T47D (cell line): ENCODE measurements at places on chromosomes 7 and 10.

GRCh38 chr10:19728376-19728775 is 87.9 kb upstream of the PLXDC2 start:
- no peak for DNase-seq

DNA sequence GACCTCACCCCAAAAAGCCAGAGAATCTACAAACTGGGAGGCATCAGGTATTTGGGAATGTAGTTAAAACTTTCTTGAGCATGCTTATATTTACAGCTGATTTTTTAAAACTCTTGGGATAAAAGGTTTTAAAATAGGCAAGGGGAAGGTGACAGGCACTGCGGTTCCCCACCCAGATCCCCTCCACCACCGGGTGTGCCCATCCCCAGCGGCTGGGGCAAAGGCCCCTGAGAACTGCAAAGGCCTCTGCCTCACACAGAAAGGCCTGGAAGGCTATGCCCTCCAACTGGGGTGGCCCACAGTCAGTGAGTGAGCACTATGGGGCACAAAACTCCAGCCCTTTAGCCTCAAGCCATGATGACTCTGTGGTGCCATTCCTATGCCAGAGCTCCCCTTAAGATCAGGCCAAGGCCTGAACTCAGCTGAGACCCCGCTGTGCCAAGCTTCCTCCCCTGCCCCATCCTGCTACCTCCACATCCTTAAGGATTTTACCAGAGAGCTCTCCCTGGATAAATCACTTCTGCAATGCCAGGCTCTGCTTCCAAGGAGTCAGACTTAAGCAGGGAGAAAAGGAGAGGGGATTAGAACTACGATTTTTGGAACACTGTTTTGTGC is 299.1 kb downstream of the GRID1 start:
- no peak for DNase-seq

- no peak for DNase-seq
These were observed 17.4 kb downstream of the CCDC6 start for GRCh38 chr10:59888781-59889435.

- no peak for DNase-seq
These were observed 170.7 kb downstream of the GATA3 start for GRCh38 chr10:8225187-8225586.

DNA sequence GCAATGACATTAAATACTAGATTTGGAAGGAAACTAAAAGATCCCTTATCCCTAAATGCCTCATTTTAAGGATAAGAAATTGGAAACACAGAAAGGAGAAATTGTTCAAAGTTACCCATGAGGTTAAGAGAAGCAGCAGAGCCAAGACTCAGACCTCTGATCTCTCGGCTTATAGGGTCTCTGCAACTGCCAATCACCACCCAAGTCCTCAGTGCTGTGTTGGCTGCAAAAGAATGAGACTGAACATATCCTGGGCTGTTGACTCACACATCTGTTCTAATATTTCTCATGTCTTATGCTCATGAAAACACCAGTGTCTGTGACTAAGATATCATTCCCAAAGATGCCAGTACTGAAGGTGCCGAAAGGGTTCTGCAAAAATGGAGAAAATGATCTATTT is 153.3 kb downstream of the XPNPEP1 start:
- no peak for DNase-seq

DNA sequence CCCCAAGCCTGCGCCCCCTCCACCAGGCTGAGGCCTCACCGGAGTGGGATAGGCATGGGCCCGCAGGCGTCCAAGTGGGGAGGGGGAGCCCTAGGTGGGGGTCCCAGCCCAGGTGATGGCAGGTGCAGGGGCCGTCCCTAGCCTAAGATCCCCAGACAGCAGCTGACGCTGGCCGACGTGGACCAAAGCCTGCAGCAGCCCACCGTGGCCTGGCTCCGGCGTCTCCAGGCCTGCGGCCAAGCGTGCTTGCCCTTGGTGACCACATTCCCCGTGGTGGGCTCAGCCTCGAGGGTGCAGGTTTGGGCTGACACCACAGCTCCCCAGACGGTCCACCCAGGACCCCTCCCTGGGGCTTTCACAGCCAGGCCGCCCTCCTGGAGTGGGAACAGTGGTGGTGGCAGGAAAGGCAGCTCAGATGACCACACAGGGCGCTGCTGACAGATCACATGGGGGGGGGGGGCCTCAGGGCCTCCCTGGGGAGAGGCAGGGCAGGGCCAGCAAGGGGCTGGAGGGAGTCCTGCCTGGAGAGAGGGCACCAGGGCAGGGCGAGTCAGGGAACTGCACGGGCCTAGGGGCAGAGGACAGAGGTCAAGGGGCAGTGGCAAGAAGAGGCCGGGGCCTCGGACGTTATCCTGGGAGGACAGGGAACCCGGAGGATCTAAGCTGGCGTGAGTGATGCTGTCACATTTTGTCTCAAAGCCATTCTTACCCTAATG is 767 bp upstream of the ADAM8 start:
- DNase-seq: no peak

DNA sequence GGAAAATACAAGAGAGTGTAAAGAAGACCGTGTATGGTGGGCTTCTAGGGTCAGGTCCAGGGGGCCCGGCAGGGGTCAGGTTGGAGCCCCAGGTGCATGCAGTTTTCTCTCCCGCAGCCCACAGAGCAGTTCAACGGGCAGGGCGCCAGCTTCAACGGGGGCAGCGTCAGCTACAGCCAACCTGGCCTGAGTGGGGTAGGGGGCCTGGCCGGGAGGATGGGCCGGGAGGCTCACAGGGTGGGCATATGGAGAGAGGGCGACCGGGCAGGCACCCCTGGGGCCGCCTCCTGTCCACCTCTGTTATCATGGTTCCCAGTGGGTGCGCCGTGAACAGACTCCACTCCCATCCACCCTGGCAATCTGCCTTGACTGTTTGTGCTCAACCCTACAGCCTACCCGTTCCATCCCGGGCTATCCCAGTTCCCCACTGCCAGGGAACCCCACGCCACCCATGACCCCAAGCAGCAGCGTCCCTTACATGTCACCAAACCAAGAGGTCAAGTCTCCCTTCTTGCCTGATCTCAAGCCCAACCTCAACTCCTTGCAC is 11.5 kb downstream of the ZMIZ2 start:
- DNase-seq: no peak

- no peak for DNase-seq
These were observed 337.5 kb upstream of the KCND2 start for GRCh38 chr7:119935418-119936025.

GRCh38 chr7:11858622-11859302 is 26.8 kb upstream of the THSD7A start:
- no peak for DNase-seq

DNA sequence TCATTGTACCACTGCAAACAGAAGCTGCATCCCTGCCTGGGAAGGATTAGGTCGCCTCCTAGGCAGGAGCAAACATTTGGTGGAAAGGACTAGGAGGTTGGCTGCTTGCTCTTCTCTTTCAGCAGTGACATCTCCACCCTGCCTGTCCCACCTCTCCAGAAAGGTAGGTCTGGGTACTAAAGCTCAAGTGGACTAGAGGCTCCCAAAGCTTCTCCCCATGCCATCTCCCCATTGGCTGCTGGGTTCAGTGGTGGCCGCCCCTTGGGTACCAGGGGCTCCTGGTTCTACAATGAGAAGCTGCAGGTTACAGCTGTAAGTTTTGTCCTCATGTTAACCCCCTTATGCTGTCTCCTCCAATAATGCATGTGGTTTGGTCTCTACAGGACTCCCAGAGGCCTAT is 180.7 kb upstream of the MKI67 start:
- no peak for DNase-seq

DNA sequence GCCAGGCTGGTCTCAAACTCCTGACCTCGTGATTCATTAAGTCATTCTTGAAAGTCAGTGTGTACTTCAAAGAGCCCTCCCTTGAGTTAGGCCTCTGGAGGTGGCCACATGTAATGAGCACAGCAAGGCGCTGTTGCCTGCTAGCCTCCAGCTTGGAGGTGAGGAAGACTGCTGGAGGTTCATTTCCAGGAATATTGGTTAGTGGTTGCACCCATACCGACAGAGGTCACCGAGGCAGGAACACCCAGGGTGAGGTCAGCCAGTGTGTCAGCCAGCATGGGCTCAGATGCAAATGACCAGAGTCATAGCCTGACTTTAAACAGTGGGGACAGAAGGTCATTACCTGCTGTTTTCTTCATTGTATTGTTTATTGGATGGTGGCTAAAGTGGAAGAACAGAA is 85.0 kb downstream of the PLPP4 start:
- DNase-seq: no peak

DNA sequence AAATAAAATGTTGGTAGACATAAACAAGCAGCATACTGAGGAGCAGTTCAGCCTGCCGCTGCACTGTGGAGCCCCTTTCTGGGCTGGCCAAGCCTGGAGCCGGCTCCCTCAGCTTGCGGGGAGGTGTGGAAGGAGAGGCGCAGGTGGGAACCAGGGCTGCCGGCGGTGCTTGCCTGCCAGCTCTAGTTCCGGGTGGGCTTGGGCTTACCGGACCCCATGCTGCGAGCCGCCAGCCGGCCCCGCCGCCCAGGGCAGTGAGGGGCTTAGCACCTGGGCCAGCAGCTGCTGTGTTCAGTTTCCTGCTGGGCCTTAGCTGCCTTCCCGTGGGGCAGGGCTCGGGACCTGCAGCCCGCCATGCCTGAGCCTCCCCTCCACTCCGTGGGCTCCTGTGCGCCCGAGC is 672.9 kb upstream of the POM121L12 start:
- no peak for DNase-seq

DNA sequence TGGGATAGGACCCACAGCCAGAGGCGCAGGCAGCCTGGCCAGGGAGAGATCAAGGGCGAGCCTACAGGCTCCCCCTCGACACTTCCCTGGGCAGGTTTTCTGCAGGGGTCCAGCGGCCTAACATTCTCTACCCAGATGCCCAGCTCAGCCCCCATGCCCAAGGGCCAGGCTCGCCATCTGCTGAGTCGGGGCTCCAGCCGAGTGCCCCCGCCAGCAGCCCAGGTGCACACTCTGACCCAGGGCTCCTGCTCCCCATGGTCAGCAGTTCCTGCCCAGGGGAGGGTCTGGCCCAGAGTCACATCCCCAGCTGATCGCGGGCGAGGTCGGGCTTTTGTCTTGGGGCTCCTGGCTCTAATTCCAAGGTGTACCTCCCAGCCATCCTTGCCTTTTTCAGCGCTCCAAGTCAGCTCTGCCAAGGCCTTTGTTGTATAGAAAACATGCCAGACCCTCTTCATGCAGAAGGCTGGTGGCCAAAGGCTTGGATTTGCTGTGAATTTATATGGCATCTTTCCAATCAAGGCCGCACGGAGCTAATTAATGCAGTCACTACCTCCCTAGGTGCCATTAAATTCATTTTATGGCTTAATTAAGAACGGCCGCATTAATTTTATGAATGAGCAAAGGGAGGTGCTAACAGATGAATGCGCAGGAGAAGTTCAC is 120.6 kb downstream of the LRRC18 start:
- no peak for DNase-seq

DNA sequence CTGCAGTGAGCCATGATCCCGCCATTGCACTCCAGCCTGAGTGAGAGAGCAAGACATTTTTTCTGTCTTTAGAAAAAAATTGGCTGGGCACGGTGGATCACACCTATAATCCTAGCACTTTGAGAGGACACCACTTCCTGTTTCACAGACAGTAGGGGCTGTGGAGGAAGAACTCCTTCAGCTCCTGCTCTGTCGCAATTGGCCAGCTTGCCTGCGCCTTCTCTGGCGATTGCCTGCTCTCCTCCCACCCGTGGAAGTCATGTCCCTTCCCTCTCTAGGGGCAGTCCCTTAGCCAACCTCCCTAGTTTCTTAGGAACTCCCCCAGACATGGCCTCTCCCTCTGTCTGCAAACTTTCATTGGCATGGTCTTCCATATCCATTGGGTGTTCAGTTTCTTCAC is 8.7 kb downstream of the PDSS1 start:
- DNase-seq: no peak

GRCh38 chr7:36165059-36165458 is 12.0 kb downstream of the EEPD1 start:
- no peak for DNase-seq

GRCh38 chr7:124649397-124650014 is 116.1 kb downstream of the GPR37 start:
- DNase-seq: no peak

DNA sequence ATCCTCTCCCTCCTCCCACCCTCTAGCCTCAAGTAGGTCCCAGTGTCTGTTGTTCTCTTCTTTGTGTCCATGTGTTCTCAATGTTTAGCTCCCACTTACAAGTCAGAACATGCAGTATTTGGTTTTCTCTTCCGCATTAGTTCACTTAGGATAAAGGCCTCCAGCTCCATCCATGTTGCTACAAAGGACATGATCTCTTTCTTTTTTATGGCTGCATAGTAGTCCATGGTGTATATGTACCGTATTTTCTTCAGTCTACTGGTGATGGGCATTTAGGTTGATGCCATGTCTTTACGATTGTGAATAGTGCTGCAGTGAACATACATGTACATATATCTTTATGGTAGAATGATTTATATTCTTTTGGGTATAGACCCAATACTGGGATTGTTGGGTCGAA is 1.6 kb upstream of the GOT1 start:
- DNase-seq: no peak

- no peak for DNase-seq
These were observed 219.5 kb upstream of the HPS1 start for GRCh38 chr10:98666276-98666675.

DNA sequence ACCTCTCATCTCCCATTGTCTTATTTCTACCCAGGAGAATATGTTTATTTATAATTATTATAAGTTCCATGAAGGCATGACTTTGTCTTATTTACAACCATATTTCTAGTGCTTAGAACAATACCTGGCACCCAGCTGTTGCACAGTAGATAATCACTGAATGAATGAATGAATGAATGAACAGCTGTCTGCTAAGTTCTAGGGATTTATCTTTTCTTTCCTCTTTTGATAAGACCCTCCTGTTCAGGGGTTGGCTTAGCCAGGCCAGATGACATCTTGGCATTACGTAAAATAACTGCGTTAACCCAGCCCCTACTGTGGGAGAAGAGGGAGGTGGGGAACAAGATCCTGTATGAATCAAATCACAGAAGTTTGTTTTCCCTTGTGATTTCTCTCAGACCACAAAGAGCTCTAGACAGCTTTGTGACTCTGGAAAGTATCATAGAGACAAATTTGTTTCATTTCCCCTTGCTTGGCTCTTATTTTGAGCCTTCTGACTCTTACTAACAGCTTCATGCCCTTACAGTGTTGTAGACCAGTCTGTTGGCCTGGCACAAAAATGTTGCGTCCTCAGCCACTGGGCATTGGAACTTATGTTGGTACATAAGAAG is 8.4 kb downstream of the ZNF862 start:
- DNase-seq: no peak

- no peak for DNase-seq
These were observed 99.4 kb downstream of the CTBP2 start for GRCh38 chr10:125060826-125061556.

- no peak for DNase-seq
These were observed 31.1 kb downstream of the ARHGAP12 start for GRCh38 chr10:31897506-31897905.

- DNase-seq: no peak
These were observed 79.7 kb downstream of the LHPP start for GRCh38 chr10:124541076-124541903.

GRCh38 chr10:47294057-47294456 is 5.9 kb upstream of the GDF10 start:
- no peak for DNase-seq

GRCh38 chr10:128812000-128812399 is 655.0 kb upstream of the MGMT start:
- no peak for DNase-seq

GRCh38 chr10:12432402-12433189 is 83.2 kb downstream of the CAMK1D start:
- DNase-seq: no peak
